ENCODE measurements at places on chromosomes 5 and 9.

DNA sequence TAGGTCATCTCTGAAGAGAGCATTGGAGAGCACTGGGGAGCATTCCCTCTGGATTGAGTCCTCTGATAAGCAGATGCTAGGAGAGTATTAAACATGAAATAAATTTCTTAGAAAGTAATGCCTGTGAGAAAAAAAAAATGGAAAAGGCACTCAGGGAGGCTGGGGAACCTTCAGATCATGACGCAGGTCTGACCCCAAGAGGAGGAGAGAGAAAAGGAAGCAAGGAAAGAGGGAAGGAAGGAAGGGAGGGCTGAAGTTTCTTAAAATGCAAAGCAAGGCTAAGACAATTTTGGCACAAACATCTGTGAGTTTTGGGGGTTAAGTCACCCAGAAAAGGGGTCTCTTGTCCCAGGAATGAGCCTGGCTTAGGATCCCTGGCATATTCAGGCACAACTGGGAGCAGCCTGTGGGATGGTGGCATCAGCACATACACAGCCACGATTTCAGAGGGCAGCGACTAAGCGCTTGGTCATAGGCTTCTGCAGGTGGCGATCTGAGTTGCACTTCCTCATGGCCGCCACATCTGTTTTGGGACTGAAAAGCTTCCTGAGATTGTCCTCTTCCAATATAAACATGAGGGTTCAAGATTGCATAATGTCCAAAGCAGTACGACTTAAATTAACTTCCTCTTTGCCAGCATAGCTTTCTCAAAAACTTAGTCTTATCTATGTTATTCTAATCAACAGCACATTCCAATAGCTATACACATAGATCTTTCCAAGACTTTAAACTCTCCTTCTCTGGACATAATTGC, 692.7 kb downstream of the DNAH5 start:
- DNase-seq, result no peak

GRCh38 chr9:108967916-108968315, 33.7 kb downstream of the ABITRAM start:
- no peak for DNase-seq

GRCh38 chr9:130522233-130522808, 57.1 kb upstream of the FUBP3 start:
- DNase-seq, result no peak

DNA sequence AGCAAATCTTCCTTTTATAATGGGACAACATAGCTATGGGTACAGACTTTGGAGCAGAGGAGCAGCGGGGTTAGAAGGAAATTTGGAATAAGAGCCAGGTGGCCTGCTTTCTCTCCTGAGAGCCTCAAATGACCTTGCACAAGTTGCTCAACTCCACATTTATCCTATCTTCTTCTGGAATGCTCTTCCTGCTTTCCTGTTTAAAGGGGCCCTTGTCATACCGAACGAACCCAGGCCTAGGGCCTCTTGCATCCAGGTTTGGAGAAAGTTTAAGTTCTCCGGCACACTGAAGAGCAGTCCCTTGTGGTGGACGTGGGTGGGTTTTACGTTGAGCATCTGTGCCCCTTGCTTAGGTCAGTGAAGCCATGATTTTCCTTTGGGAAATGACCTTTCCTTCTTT, 197.9 kb upstream of the NR3C1 start:
- DNase-seq, result no peak

GRCh38 chr5:151434570-151435237, 12.7 kb upstream of the SLC36A1 start:
- DNase-seq, result no peak

DNA sequence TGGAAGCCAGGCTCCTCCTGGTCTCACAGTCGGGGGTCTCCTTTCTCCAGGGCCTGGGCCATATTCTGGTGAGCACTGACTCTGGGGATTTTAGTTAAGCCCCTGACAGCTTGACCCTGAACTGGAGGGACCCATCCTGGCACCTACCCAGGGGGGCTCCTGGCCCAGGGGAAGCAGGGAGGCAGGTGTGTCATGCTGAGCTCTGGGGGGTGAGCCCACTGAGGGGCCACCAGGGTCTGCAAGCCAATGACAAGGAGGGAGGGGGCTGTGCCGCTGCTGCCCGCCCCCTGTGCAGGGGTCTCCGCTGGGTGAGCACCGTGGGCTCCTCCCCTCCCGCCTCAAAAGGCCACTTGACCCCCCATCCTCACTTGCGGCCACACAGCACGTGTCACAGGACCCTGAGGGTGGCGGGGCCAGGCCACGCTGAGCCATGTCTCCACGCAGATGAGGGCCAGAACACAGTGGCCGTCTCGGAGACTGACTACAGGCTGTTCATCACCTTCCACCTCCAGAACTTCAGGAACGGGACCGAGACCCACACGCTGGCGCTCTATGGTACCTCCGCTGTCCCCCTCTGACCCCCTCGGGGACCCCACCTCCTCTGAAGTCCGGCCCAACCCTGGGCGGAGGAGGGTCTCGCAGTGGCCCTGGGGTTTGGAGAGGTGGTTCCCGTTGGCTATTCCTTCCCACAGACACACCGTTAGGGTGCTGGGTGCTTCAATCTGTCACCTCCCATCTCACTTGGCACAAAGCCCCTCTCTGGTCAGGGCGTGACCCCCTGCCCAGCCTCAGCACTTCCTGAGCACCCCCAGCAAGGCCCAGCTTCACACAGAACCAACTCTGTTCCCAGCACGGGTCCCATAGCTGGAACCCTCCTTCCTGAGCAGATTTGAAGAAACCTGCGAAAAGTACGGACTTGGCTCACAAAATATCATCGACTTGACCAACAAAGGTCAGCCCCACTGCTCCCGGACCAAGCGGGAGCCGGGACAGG, 2.0 kb downstream of the LCN9 start:
- DNase-seq, result no peak

Measured in left lung (tissue), 14 donors.